ENCODE measurements at places on chromosomes 6 and 20.

DNA sequence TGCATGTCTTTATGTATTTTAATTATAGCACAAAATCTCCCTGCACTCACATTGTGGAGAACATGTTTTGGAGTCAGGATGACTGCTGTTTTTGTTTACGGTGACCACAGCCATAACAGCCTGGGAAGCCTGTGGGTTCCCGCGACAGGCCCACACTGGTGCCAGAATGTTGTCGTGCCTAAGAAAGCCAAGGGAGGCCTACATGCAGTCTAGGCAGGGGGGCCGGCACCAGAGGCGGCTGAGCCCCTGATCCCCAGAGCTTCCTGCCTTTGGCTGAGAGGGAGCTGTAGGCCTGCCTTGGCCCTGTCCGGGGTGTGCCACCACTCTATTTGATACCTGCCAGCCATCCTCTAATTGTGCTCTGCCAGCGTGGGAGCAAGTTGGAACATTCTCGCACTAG, 46.7 kb downstream of the TBC1D7 start:
- DNase-seq = no peak

GRCh38 chr6:132364306-132365074, 36.8 kb downstream of the MOXD1 start:
- no peak for DNase-seq

DNA sequence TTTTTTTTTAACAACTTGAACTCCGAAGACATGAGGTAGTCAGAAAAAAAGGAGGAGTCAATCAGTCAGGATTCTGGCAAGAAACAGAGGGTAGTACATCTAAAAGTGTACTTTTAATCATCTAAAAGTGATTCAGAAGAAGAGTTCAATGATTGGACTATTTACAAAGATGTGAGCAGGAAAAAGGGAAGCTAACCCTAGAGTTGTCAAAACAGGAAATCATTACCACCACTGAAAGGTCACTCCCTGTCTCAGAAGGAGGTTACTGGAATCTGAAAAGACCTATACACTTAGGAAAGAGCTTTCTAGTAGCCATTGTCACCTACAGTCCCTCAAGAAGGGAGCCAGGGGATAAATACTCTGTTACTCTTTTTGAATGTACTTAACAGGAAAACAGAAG, 16.7 kb upstream of the LMBRD1 start:
- no peak for DNase-seq

DNA sequence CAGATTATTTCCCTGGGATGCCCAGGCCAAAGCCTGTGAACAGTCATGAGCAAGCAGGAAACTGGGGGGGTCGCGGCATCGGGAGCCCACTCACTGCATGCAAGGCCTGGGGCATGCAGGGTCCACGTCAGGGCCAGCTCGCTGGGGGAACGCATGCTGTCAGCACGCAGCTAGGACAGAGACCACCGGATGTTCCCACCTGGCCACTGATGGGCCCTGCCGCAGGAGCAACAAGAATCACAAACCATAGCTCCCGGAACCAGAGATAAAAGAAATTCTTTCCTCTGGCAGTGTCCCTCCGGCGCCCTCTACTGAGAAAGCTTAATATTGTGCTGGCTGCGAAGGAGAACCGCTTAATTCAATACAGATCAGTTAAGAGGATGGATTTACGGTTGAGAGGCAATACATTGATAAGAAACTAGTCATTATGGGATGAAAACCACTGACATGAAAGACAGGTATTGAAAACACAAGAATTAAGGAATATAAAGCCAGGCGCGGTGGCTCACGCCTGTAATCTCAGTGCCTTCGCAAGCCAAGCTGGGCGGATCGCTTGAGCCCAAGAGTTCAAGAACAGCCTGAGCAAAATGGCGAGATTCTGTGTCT, 32.6 kb downstream of the C6orf15 start:
- peak; percentile 47 for DNase-seq
